Smooth muscle cell of the brain vasculature (primary cell): ENCODE measurements at places on chromosomes 2 and 18.
A peak's percentile ranks its signal among the peaks of the same experiment; 100 is the strongest.

- DNase-seq, result no peak
Measured at GRCh38 chr2:120780402-120780801, 44.7 kb downstream of the GLI2 start.

GRCh38 chr18:6397931-6398566 lies 16.7 kb downstream of the L3MBTL4 start:
- no peak for DNase-seq

DNA sequence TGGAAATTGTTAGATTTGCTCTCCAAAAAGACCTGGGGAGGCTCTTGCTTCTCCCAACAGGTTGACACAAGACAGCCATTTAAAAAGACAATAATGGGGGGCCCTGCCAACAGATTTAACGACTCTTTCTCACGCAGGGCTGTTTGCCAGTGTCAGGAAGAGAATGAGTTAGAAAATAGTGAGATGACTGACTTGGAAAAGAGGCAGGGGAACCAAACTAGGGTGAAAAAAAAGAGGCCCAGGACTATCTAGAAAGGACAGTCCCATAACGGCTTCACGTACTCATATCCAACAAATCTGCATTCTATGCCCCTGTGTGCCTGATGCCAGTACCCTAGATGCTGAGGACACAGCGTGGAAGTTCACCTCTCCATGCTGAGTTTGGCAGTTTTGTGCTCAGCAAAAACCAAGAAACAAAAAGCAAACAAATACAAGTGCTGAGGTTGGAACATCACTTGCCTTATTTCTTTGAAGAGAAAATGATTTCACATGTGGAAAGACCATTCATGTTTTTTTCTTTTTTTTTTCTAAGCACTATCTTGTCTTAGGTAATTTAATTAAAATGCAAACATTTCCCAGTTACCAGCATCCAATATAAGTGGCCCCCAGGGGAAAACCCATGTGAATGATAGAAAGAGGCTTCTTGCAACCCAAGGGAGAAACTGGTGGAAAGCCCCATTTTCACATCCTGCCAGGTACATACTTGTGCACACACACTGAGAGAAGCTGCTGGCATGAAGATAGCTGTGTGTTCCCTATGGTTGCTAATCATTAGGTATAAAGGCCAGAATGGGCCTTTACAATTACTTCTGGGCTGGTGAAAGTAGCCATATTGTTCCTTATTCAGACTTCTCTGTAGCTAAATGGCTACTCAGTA lies 10.6 kb upstream of the WIPF1 start:
- DNase-seq, result no peak

DNA sequence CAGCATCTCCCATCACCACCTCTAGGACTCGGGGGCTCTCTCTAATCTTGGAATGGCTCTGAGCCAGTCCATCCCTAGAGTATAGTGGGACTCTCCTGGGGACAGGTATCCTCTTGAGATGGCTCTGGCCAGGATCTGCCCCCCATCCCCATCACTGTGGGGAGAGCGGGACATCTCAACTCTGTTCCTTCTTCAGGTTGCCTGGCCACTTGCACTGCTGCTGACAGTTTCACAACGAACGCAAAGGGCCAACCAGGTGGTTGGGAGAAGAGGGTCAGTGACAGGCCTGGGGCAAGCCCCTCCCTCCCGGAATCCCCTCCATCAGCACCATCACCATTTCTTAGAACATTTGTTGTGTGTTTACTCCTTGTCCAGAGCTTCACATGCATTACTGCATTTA lies 62.6 kb downstream of the CIB4 start:
- DNase-seq, result no peak

DNA sequence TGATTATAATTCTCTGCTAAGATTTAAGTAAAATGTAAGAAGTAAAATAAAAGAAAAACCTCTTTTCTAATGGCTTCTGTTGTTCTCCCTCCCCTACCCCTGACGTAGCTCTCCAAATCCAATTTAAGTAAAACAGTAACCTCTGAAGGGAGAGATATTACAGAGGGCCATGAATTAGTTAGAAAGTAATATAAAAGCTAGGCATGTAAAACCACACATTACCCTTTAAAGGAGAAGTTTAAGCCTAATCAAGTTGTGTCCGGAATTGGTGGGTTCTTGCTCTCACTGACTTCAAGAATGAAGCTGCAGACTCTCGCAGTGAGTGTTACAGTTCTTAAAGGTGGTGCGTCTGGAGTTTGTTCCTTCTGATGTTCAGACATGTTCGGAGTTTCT lies 116.9 kb upstream of the SCN7A start:
- no peak for DNase-seq

GRCh38 chr18:47151439-47151838 lies 1.1 kb upstream of the HDHD2 start:
- DNase-seq, result no peak

GRCh38 chr2:74884118-74884762 lies 50.3 kb downstream of the HK2 start:
- DNase-seq, result no peak

DNA sequence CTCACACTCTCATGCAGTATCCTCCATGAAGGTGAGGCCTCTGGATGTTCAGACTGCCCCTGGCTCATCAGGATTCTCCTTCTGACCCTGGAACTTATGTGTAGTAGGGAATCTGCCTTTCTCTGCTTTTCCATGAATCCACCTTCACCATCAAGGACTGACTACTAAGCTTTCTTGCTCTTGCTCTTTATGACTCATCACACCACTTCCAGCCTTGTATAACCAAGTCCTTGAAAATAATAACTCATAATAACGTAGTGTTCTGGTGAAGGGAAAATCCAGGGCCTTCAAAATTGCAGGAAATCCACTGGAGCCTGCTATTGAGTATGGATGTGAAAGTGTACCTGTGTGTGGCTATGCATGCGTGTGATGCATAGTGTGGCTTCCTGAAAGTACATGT lies 11.3 kb upstream of the KCNS3 start:
- no peak for DNase-seq

DNA sequence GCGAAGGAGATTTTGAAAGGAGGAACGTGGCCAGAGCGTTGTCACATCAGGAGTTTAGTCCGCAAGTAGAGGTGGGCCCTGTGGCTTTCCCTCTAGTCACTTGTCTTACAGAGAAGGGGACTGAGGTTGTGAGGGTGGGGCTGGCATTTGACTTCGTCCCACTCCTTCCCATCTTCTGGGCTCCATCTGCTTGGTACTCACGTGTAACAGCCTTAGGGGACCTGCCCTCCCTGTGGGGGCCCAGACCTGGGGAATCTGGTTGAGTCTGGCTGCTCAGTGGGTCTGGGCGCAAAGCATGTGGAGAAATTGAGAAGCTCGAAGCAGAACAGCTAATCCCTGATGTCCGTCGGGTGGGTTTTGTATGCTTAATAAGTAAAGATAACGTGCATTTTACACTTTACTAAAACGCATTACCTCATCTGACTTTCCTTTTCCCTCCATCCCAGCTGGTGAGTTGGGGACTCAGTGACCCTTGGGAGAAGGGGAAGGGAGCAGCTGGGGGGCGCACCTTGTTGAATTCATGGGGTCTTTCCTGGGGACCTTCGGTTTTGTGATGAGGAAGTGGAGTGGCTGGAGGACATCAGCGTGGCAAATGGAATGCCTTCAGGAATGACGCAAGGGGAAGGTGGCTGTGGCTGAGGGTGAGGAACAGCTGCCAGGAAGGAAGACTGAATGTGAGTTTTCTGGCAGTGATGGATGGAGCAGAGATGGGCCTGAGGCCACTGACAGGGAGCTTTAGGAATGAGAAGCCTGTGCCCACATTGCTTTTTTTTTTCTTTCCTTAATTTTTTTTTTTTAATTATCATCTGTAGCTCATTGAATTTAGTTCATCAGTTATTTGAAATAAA lies 44.8 kb downstream of the ASAP2 start:
- no peak for DNase-seq

GRCh38 chr2:127199223-127199622 lies 20.9 kb downstream of the CYP27C1 start:
- no peak for DNase-seq

GRCh38 chr18:64127172-64127571 lies 21.7 kb downstream of the LINC00305 start:
- DNase-seq, result no peak

DNA sequence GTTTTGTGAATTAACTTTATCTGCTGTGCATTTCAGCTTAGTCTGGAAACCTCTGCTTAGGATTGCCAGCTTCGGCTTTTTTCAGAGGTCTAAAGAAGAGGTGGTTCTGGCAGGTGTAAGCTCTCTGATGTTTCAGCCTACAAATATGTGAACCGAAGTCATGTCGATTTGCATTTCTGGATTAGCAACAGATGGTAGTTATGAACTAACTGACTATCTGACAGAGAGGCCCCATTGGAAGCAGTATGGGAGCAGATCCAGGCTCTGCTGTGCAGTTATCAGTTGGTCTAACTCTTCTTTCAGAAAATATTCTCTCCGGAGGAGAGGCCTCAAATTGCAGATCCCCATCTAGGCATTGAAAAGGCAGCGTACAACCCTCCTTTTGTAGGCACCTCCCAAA lies 32.7 kb upstream of the SPRED2 start:
- DNase-seq, result no peak

- DNase-seq, result no peak
Measured at GRCh38 chr2:3736112-3736511, 32.7 kb downstream of the DCDC2C start.

DNA sequence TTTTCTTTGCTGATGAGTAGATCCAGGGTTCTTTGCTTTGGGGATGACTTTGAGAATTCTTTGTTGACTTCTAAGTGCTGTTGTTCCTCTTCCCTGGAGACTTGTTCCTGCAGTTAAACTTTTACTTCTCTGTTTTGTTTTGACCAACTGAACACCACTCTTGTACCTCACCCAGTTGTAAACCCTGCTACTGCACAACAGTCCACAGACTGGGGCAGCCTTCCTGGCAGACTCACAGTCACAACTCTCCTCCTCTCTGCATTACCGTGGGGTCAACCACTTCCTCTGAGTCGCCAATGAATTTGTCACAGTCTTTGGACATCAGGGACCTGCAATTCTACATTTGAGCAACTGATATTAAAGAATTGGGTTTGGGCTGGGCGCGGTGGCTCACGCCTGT lies 3.8 kb upstream of the SLC8A1 start:
- DNase-seq, result no peak

DNA sequence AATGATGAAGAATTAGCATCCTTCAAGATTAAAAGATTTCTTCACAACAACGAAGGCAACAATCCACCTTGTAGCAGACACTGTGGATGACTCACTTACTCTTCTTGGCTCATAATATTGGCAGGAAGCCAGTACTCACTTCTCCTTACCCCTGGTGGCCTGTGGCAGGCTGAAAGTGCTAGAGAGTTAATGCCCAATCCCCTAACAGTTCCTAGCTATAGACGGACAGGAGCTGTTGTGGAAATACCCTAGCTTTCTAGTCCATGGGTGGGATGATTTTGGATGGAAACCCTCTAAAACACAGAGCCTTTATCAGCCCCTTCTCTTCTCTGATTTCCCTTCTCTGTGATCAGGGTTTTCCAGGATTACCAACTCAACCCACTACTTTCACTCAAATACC lies 128.6 kb upstream of the NYAP2 start:
- peak; percentile 35 for DNase-seq

DNA sequence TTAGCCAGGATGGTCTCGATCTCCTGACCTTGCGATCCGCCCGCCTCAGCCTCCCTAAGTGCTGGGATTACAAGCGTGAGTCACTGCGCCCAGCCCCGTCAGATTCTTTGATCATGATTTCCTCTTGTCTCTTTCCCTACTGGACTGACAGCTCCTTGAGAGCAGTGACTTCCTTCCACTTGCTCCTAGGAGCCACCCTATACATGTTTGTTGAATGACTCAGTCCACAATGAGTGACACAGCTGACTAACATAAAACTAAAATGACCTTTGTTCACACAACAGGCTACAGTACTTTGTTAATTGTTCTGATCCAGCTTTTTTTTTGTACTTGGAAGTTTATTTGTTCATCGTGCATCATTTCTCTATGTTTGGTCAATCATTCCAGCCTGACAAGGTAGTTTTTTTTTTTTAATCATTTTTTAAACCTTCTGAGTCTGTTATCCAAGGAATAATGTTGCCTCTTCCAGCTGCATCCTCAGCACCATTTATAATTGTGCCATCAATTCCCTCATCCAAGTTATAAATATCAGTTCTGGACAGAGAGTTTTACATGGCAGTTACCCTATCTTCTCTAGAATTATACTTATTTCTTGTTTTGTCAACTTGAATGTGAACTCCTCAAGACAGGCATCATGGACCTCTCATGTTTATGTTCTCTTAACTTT lies 42.9 kb upstream of the TUBA3E start:
- no peak for DNase-seq

GRCh38 chr2:237527233-237527632 lies 39.1 kb upstream of the PRLH start:
- DNase-seq, result no peak

GRCh38 chr2:235677276-235677788 lies 183.5 kb downstream of the AGAP1 start:
- DNase-seq, result no peak

DNA sequence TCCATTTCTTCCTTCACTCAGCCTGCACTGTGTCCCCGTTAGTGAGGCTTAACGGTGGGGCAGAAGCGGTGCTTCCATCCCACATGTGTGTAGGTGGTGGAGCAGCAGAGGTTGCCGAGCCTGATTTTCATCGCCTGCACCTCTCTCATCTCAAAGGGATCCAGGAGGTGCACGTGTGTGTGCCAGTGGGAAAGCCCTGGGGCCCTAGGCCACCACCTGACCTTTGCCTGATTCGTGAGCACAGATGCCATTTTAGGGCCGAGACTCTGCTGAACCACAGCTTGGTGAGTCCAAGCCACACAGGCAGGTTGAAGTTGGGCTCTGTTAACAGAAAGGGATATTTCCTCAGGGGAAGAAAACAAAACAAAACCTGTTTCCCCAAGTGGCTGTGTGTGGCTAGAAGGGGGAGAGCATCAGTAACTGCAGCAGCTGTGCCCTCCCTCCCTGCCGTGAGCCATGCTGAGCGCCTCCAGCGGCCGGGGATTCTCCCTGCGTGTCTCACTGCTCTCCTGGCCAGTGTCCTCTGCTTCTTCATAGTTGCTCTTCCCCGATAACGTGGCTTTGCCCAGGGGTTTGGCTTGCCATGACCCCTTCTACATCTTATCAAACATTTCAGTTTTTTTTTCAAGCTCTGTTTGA lies 81.5 kb downstream of the MAPRE2 start:
- DNase-seq, result no peak

- DNase-seq, result no peak
Measured at GRCh38 chr2:104856086-104856972, 2.4 kb downstream of the POU3F3 start.

DNA sequence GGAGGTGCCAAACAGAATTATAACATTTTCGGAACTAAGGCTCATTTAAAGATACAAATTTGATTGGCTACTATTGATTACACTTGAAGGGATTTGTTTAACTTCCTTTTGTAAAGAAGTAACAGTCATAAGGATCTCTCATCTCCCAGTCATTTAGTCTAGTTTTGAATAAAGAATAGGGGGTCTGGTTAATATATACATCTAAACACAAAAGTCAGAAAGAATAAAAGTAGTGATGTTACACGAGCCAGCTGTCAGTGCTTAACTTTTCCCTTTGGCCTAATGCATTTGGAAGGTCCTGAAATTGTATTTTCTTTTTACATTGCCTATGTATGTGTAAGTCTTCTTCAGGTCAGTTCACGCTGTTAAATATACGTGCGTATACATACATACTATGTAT lies 8.1 kb downstream of the SEPTIN2 start:
- no peak for DNase-seq

GRCh38 chr2:24878341-24878740 lies 41.7 kb downstream of the ADCY3 start:
- no peak for DNase-seq
